ENCODE measurements at places on chromosomes 16 and 17. TPM values are rescaled to one million over a fixed set of nuclear protein-coding genes. Genes with fewer than 3 reads are reported as not detected.

DNA sequence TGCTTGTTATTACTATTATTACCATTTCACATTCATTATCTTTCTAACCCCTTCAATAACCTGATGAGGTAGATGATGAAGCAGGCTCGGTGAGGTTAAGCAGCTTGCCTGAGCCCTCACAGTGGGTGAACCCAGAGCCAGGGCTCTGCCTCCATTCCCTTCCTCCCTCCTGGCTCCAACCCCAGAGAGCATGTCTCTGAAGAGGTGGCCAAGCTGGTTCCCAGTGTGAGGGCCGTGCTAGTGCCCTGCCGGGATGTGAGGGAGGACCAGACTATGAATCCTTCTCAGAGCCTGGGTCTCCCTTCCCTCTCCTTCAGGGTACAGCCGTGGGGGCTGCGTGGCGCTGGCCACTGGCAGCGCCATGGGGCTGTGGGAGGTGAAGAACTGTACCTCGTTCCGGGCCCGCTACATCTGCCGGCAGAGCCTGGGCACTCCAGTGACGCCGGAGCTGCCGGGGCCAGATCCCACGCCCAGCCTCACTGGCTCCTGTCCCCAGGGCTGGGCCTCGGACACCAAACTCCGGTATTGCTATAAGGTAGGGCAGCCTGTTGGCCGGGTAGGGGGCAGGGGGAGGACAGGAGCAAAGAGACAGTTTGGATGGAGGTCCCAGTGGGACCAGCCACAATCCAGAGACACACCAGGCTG is 49.6 kb downstream of the MRC2 start:
- DNase-seq, result no peak

DNA sequence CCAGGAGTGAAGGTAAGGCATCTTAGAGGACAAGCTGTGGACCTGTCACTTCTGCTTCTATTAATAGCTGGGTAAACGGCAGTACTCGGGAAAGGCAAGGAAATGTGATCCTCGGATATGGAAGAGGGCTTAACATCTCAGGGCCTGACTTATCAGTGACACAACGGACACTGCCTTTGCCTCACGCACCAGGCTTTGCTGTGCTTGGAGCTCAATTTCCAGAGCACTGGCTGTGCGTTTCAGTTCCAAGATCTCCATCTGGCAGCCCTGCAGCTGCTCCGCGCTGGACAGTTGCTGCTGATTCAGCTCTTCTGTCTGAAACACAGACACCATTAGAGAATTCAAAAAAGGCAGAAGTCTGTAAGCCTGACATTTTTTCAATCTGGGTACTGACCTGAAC is 3.5 kb downstream of the KRT40 start:
- DNase-seq, result peak; percentile 19

DNA sequence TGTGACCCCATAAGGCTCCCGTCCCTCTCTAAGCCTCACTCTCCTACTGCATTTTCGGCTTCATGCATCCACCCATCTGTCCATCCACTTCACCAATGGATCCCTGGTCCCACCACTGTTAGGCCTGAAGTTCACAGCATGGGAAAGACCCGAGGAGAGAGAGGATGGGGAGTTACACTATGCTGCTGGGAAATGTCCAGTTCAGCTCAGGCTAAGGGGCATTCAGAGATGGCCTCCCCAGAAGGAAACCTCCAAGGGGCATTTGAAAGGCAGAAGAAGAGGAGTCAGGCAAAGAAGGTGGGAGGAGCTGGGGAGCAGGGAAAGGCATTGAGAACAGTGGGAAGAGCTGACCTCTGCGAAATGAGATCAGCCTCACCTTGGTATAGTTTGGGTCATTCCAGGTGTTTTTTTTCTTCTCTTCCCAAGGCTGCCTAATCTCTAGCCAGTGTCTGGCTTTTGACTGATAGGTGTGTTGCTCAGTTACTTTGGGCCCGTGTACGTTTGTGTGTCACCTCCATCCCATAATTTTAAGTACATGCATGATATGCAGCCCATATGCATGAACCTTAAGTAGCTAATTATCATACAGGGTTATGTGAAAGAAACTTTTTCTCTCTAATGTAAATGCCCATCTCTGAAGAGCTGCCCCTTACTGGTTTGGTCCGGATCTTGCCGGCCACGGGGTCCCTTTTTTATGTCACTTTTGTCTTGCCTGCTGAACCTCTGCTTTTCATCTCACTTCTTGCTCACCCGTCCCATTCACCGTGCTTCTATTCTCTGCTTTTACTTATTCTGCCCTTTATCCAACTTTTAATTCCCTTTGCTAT is 11.6 kb upstream of the DRC7 start:
- no peak for DNase-seq

DNA sequence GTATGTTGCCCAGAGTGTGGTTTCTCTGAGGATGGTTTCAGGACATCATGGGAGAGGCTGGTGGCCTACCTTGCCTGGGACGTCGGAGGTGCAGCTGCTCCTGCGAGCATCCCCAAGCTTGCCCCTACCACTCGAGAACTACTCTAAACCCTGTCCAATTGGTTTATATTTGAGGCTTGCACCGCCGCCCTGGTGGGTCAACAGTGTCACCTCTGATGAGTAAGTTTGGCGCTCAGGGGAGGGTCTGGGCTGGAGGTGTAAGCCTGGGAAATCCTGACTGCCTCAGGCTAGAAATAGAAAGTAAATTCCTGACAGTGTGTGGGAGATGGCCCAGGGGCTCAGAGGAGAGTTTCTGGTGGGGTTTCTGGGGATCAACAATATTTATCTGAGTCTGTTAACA is 48.2 kb downstream of the CCDC42 start:
- DNase-seq, result no peak

- no peak for DNase-seq
Measured at GRCh38 chr17:19546289-19547065, 12.8 kb downstream of the SLC47A1 start.

DNA sequence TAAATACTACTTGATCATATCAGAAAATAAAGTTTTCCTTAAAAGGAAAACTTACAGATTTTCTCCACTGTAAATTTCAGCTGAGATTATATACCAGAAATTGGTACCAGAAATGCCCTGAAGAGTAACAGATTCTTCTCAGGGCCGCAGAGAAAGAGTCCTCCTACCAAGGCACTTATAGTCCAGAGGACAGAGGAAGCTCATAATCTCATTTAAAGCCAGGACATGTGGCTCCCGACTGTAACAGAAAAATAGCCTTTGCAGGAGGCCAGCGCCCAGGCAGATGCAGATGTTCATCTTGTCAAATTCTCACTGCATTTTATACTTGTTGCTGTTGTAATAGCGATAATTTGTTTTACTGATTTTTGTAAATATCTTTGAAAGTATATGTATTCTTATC is 43.7 kb downstream of the TNRC6C start:
- no peak for DNase-seq

DNA sequence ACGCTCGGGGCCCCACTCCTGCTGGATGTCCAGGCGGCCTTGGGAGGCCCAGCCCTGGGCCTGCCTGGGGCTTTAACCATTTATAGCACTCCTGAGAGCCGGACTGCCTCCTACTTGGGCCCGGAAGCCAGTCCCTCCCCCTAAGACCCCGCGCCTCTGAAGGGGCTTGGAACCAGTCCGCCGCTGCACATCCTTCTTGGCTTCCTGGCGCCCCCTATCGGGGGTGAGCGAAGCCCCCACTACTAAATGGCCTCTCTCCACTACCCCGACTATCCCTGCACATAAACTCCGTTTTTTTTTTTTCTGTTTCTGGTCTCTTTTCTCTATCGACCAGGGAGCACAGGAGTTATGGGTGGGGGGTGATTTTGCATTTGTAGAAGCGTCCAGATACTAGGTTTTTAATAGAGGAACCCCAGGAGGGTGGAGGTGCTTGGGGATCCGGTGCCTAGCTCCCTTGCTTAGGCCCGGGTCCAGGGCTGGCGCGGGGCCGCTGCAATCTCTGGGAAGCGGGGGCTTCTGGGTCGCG is 633 bp upstream of the NOL3 start:
- peak; percentile 63 for DNase-seq

DNA sequence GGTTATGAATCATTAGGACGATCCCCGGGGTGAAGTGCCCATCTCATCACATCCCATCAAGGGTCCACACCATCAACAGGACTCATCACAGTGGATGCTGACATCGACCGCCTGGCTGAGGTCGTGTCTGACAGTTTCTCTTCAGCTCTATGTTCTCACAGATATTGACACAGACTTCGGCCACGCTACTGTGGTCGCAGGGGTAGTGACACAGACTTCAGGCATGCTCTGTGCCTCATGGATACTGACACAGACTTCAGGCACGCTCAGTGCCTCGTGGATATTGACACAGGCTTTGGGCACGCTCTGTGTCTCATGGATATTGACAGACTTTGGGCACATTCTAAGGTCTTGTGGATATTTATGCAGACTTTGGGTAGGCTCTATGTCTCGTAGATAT is 50.1 kb downstream of the KLHDC4 start:
- no peak for DNase-seq

GRCh38 chr17:45241328-45242028 is 19.8 kb downstream of the FMNL1 start:
- no peak for DNase-seq

- peak; percentile 16 for DNase-seq
Measured at GRCh38 chr16:11258553-11259492, 2.8 kb upstream of the SOCS1 start.

DNA sequence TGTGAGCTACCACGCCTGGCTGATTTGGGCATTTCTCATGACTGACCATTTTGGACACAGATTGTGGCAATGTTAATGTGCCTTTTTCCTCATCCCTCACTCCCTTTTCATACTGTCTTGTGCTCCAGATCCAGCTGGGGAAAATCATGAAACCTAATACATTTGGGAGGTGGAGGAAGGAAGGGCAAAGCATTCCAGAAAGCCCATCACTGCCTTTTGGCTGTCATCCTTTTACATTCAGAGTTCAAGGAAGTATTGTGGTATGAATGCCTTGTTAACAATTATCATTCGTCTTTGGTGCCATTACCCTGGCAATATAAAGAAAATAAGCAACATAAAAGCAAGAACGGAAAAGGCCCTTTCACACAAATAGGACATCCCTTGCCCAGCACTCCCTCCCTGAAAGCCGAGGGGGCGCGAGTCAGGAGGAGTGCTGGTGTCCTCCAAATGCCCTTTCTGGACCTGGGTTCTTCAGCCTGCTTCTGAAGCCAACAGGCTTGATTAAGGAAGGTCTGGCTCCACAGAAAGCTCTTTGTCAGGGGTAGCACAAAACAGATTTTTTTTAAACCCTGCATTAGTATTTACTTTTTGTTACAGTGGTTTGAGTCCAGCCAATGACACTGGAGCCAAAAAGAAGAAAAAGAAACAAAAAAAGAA is 20.1 kb downstream of the NMT1 start:
- no peak for DNase-seq

GRCh38 chr16:87955302-87956097 is 4.3 kb downstream of the BANP start:
- DNase-seq, result no peak

- DNase-seq, result no peak
Measured at GRCh38 chr17:43431714-43432523, 33.1 kb downstream of the ARL4D start.

DNA sequence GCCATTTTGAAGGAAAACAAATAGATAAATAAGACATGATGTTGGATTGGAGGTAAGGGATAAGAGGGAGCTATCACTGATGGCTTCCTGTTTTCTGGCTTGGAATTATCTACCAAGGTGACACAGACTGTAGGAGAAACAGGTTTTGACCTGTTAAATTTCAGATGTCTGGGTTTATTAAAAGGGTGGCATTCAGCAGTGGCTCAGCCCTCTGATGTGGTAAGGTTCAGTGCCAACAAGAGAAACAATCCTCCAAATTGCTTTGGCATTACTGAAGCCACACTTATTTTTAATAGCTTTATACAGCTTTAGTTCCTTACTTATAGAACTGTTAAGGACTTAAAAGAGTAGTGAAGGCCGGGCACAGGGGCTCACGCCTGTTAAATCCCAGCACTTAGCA is 37.0 kb upstream of the AKAP1 start:
- DNase-seq, result no peak

DNA sequence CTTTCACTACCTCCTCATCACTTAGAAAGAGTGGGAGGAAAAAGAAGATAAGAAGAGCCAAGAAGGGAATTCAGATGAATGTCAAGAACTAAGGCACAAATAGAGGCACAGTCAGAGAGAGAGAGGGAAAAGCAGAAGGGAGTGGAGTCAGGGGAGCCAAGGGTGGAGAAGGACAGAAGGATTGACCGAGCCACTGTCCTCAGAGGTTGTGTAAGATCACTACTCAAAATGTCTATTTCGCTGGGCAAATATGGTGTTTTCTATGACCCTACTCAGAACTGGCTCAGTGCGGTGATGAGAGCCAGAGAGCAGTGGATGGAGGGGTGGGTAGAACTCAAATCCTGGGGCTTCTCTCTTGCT is 139.2 kb upstream of the HS3ST2 start:
- DNase-seq, result no peak

GRCh38 chr16:78727536-78727935 is 628.1 kb downstream of the WWOX start:
- DNase-seq, result no peak

DNA sequence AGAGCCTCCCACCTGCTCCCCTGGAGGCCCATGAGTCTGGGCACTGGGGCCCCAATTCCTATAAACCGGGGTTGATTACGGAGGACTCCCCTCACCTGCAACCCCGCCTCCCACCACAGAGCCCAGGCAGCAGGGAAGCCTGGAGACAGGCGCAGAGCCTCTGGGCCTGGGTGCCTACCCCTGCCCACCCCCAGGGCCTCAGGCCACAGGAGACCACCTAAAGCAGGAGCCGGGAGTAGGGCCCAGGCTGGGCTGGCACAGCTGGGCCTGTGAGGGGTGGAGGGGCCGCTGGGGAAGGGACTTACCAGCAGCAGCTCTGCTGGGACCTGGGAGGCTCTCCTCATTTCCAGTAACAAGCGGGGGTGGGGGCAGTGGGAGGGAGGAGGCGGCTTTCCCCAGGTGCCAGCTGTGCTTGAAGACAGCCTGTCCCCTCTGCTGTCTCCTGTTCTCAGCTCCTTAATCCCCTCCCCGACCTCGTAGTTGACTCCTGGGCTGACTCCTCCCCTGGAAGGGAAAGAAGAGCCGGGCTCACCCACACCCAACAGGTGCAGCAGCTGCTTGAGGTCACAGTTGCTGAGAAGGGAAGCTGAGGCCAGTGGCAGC is 46.8 kb downstream of the TMEM235 start:
- peak; percentile 77 for DNase-seq

GRCh38 chr16:1057252-1057932 is 15.2 kb upstream of the SSTR5 start:
- DNase-seq, result no peak

GRCh38 chr17:42989726-42990652 is 8.2 kb upstream of the RPL27 start:
- DNase-seq, result no peak

DNA sequence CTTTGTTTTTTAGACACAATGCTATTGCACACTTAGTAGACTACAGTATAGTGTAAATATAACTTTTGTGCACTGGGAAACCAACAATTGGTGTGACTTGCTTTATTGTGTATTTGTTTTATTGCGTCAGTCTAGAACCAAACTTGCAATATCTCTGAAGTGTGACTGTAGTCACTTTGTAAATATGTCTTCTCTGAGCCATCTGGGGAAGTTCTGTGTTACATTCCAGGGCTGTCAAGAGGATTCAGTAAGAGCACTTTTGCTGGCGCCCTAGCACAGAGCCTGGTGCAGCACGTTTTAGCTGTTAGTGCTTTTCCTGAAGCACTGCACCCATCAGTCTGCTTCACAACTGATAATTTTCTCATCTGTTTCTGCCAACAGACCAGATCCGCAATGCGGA is 73.2 kb downstream of the NT5M start:
- DNase-seq, result no peak

GRCh38 chr17:7383742-7384488 is 3.0 kb downstream of the TNK1 start:
- DNase-seq, result no peak

Gene DNAH17
- 0.56 TPM for total RNA-seq

Gene SPNS2
- total RNA-seq, result 4.0 TPM

Gene SYT17
- 0.15 TPM for total RNA-seq

Gene KIF18B
- total RNA-seq, result not detected

Gene CD300H
- not detected for total RNA-seq

Gene CSH1
- not detected for total RNA-seq

Gene LRRC36
- not detected for total RNA-seq

Gene KCNH4
- not detected for total RNA-seq

All from gastrocnemius medialis (tissue), 4 donors.